Small intestine (tissue), 16 donors: ENCODE measurements at places on chromosomes 2 and 18. TPM values are rescaled to one million over a fixed set of nuclear protein-coding genes. Genes with fewer than 3 reads are reported as not detected.

- no peaks in the 10 kb centered on the region for H3K4me1 ChIP-seq
- no peak overlapping the region for H3K27ac ChIP-seq
- H3K27me3 ChIP-seq = no peaks in the 10 kb centered on the region
- DNase-seq = no peak
Measured at GRCh38 chr2:170340693-170341068, 162.7 kb downstream of the MYO3B start.

GRCh38 chr2:208619993-208620392 lies 213.4 kb downstream of the PTH2R start:
- H3K4me3 ChIP-seq = no peak overlapping the region
- no peak overlapping the region for H3K27ac ChIP-seq
- no peaks in the 10 kb centered on the region for H3K4me1 ChIP-seq
- no peaks in the 10 kb centered on the region for H3K36me3 ChIP-seq
- H3K27me3 ChIP-seq = no peaks in the 10 kb centered on the region
- DNase-seq = no peak

DNA sequence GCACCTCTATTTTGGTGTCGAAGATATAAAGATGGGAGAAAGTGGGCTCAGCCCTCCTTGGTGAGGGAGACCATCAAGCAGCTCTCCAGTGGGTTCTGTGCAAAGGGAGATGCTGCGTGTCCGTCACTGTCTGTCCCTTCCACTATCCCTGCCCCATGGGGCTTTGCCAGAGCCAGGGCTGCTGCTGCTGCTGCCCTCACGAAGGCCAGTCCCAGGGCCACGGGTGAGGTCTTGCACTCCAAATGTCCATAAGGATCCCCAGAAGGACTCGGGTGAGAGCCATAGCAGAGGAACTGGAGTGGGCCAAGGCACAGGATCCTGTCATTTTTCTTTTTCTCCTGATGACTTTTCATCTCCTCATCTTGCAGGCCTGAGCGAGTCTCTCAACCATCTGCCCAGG lies 3.7 kb upstream of the DIPK1C start:
- no peaks in the 10 kb centered on the region for H3K36me3 ChIP-seq
- H3K4me1 ChIP-seq = no peaks in the 10 kb centered on the region
- no peak for DNase-seq
- H3K27ac ChIP-seq = no peak overlapping the region

GRCh38 chr2:217802876-217803652 lies 199.7 kb downstream of the TNS1 start:
- no peaks in the 10 kb centered on the region for H3K4me1 ChIP-seq
- DNase-seq = no peak
- no peak overlapping the region for H3K4me3 ChIP-seq
- no peak overlapping the region for H3K27ac ChIP-seq
- H3K36me3 ChIP-seq = no peaks in the 10 kb centered on the region

DNA sequence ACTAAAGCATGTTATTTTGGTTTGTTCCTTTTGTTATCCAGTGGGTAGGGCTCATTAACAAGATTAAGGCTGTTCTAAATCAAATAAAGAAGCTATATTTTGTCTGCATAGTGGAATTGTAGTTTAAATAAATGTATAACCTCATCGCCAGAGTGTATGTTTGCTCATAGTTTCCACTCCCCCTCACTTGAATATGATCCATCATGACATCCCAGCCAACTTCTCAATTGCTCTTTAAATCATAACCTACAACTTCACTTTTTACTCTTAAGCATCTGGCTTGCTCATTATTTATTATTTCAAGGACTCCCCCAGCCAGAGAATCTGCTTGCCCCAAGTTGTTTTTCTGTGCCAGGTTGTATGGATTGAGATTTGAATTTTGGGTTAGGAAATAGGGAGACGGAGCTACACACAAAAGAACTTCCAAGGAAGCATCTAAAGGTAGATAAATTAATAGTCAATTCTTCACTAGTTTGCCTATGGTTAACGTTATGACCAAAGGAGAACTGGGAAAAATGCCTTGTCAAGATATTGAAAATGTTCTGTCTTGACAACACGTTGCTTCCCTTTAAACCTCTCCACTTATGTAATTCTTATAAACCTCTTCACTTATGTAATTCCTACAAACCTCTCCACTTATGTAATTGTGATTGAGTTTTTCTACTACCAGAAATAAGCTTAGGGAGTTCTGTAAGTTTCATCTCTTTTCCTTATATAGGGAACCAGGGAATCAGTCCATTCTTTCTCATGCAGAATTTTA lies 55.4 kb upstream of the UPP2 start:
- no peaks in the 10 kb centered on the region for H3K4me1 ChIP-seq
- H3K27ac ChIP-seq = no peak overlapping the region
- H3K4me3 ChIP-seq = no peak overlapping the region
- H3K27me3 ChIP-seq = no peaks in the 10 kb centered on the region

- no peaks in the 10 kb centered on the region for H3K27me3 ChIP-seq
- DNase-seq = peak; percentile 70
- H3K4me3 ChIP-seq = no peak overlapping the region
- H3K4me1 ChIP-seq = no peaks in the 10 kb centered on the region
- peak overlapping the region; percentile 62 for H3K27ac ChIP-seq
- no peaks in the 10 kb centered on the region for H3K36me3 ChIP-seq
Measured at GRCh38 chr2:8256905-8257304, 425.0 kb upstream of the ID2 start.

DNA sequence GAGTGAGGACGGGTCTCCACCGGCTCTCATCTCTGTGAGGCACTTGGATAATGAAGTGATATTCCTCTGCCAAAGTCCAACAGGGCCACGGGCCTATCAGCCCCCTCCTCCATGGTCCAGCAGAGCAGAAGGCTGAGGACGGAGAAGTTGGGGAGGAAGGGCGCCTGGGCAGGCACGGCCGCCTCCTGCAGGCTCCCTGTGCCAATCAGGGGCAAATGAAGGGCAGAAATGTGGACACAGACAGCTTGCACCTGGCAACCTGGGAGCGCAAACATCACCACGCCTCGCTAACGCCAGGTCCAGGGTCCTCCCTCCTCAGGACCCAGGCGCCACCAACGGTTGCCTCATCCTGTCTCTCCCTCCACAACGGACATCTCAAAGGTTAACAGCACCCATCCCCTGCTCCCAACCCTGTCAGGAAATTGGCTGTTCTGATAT lies 24.3 kb downstream of the SMAD7 start:
- peak overlapping the region; percentile 47 for H3K27ac ChIP-seq
- no peaks in the 10 kb centered on the region for H3K27me3 ChIP-seq
- peaks cover 2% of the 10 kb centered on the region for H3K36me3 ChIP-seq
- DNase-seq = peak; percentile 78

DNA sequence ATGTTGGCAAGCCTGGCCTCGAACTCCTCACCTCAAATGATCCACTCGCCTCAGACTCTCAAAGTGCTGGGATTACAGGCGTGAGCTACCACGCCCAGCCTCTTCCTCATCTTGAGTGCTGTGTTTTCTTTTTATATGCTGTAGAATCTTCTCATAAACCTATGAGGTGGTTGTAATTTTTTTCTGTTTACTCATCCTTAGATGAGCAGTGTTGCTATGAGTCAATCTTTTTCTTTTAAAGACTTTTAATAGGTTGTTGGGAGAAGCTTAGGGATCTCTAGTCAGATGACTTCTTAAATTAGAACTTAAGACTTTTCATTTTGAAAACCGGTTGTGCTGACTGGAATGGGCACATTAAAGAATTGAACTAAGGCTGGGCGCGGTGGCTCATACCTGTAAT lies 8.7 kb upstream of the AAK1 start:
- H3K27ac ChIP-seq = no peak overlapping the region
- DNase-seq = no peak
- H3K36me3 ChIP-seq = no peaks in the 10 kb centered on the region
- no peak overlapping the region for H3K4me3 ChIP-seq
- H3K27me3 ChIP-seq = no peaks in the 10 kb centered on the region

GRCh38 chr2:26363323-26363722 lies 16.7 kb upstream of the ADGRF3 start:
- no peak overlapping the region for H3K27ac ChIP-seq
- H3K4me1 ChIP-seq = peaks cover 3% of the 10 kb centered on the region
- no peaks in the 10 kb centered on the region for H3K36me3 ChIP-seq
- DNase-seq = peak; percentile 95
- no peak overlapping the region for H3K4me3 ChIP-seq
- H3K27me3 ChIP-seq = no peaks in the 10 kb centered on the region

- no peaks in the 10 kb centered on the region for H3K27me3 ChIP-seq
- H3K27ac ChIP-seq = no peak overlapping the region
- H3K4me1 ChIP-seq = no peaks in the 10 kb centered on the region
- DNase-seq = peak; percentile 40
Measured at GRCh38 chr2:56749152-56749752, 565.5 kb downstream of the CCDC85A start.

GRCh38 chr2:125553768-125554167 lies 1102.2 kb upstream of the GYPC start:
- H3K36me3 ChIP-seq = no peaks in the 10 kb centered on the region
- H3K4me3 ChIP-seq = no peak overlapping the region
- DNase-seq = no peak
- no peaks in the 10 kb centered on the region for H3K4me1 ChIP-seq

- H3K4me1 ChIP-seq = peaks cover 2% of the 10 kb centered on the region
- no peaks in the 10 kb centered on the region for H3K36me3 ChIP-seq
- H3K27ac ChIP-seq = no peak overlapping the region
- H3K27me3 ChIP-seq = no peaks in the 10 kb centered on the region
- no peak for DNase-seq
- no peak overlapping the region for H3K4me3 ChIP-seq
Measured at GRCh38 chr2:157929871-157930667, 53.9 kb upstream of the ACVR1 start.

GRCh38 chr2:119751706-119752105 lies 8.0 kb upstream of the PTPN4 start:
- no peak overlapping the region for H3K27ac ChIP-seq
- H3K4me1 ChIP-seq = no peaks in the 10 kb centered on the region
- no peak overlapping the region for H3K4me3 ChIP-seq

DNA sequence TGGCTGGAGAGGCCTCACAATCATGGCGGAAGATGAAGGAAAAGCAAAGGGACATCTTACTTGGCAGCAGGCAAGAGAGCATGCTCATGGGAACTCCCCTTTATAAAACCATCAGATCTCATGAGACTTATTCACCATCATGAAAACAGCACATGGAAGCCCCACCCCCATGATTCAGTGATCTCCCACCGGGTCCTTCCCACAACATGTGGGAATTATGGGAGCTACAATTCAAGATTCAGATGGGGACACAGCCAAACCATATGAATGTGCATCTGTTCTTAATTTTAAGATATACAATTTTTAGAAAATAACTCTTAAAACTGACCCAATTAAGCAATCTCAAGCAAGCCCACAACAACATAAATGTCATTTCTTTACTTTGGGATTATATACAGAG lies 12.6 kb downstream of the C18orf63 start:
- no peaks in the 10 kb centered on the region for H3K36me3 ChIP-seq
- H3K27me3 ChIP-seq = peaks cover 1% of the 10 kb centered on the region
- H3K4me1 ChIP-seq = no peaks in the 10 kb centered on the region
- no peak for DNase-seq

GRCh38 chr2:106561803-106562202 lies 74.6 kb downstream of the CD8B2 start:
- no peak for DNase-seq
- no peaks in the 10 kb centered on the region for H3K4me1 ChIP-seq

GRCh38 chr2:236158969-236159777 lies 9.0 kb downstream of the GBX2 start:
- peaks cover 8% of the 10 kb centered on the region for H3K4me1 ChIP-seq
- H3K27me3 ChIP-seq = peaks cover 85% of the 10 kb centered on the region
- H3K27ac ChIP-seq = no peak overlapping the region
- DNase-seq = no peak
- no peaks in the 10 kb centered on the region for H3K36me3 ChIP-seq

DNA sequence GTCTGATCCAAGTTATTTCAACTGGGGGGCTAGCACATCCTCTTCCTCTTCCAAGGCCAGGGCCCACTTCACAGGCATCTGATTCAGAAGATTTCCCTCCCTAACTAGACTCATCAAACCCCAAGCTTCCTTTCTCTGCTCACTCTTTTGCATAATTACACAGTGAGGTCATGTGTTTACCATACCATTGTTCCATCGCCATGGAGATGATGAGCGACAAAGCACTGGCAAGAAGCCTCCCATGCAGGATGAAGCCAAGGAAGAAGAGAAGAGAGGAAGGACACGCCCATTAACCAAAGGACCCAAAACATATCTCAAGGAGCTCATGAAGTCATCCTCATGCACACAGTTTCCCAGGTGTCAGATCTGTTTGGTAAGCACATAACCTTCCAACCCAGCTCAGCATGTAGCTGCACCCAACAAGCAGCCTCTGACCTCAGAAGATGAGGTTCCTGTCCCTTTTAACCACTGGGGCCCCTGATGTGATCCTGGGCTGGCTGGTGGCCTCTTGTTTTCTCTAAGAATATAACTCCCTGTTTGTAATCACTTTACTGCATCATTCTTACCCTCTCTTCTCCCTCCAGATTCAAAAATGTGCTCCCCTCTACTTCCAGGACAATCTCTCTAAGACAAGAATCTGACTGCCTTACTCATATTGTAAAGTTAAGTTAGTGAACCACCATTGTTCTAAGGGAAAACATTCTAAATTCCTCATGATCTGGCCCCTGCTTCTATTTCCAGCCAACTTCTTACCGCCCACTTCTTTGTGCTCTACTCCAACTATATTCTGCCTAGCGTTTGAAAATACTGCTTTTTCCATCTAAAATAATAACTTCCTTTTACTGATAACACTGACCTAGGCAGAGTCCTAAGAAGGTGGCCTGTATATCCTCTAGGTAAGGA lies 190.1 kb downstream of the TTC32 start:
- no peaks in the 10 kb centered on the region for H3K4me1 ChIP-seq
- no peaks in the 10 kb centered on the region for H3K36me3 ChIP-seq
- no peak overlapping the region for H3K4me3 ChIP-seq
- no peak overlapping the region for H3K27ac ChIP-seq

DNA sequence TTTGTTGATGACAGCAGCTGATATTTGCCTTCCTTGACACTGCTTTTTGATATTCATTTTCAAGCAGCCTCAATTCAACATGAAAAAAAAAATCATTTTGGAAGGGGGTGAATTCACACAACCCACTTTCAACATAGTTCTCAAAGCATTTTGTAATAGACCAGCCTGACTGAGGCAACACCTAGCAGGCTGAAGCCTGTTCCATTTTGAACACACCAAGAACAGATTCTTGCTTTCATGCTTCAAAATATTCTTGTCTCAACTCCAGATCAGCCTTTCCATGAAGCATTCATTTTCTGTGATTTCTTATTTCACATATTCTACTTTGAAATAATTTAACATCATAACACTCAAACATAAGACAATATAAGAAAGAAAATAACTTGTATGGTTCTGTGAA lies 812.6 kb upstream of the POU3F3 start:
- no peak for DNase-seq
- no peaks in the 10 kb centered on the region for H3K4me1 ChIP-seq
- H3K36me3 ChIP-seq = no peaks in the 10 kb centered on the region
- no peak overlapping the region for H3K27ac ChIP-seq
- H3K4me3 ChIP-seq = no peak overlapping the region

GRCh38 chr2:182435754-182436153 lies 8.9 kb upstream of the PDE1A start:
- no peaks in the 10 kb centered on the region for H3K36me3 ChIP-seq
- no peaks in the 10 kb centered on the region for H3K27me3 ChIP-seq
- no peaks in the 10 kb centered on the region for H3K4me1 ChIP-seq

The CFAP210 gene
- polyA plus RNA-seq = 0.09 TPM

The SERPINB4 gene
- polyA plus RNA-seq = not detected

The C2orf92 gene
- polyA plus RNA-seq = 8.6 TPM

The ANTXR1 gene
- polyA plus RNA-seq = 8.1 TPM

The DSG4 gene
- 0.07 TPM for polyA plus RNA-seq

The PSMD14 gene
- polyA plus RNA-seq = 32.1 TPM

The TPO gene
- polyA plus RNA-seq = not detected

The LCT gene
- 37.0 TPM for polyA plus RNA-seq
